GM19239 (cell line): ENCODE measurements at places on chromosomes 1 and 21.

GRCh38 chr1:109849655-109850054, 61.0 kb upstream of the CSF1 start:
- no peak for DNase-seq

DNA sequence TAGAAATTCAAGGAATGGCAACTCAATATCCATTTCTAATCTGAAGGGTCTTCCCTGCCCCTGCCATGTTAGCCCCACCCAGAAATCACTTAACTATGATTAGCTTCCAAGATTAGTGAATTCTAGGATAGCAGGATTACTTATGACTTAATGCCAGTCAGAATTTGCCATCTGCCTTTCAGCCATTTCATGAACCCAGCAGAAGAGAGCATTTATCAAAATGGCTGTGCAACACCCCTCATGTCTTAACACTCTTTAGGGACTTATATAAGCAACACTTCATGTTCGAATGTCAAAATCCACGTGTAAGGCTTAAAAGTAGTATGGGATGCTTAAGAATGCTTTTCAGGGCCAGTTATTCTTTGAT, 288.5 kb downstream of the NFIA start:
- DNase-seq: no peak

GRCh38 chr1:55038974-55039341, 390 bp upstream of the PCSK9 start:
- no peak for DNase-seq

- no peak for DNase-seq
Measured at GRCh38 chr1:25148673-25149300, 83.5 kb downstream of the SYF2 start.

GRCh38 chr1:118253053-118253915, 68.3 kb upstream of the SPAG17 start:
- DNase-seq: no peak

DNA sequence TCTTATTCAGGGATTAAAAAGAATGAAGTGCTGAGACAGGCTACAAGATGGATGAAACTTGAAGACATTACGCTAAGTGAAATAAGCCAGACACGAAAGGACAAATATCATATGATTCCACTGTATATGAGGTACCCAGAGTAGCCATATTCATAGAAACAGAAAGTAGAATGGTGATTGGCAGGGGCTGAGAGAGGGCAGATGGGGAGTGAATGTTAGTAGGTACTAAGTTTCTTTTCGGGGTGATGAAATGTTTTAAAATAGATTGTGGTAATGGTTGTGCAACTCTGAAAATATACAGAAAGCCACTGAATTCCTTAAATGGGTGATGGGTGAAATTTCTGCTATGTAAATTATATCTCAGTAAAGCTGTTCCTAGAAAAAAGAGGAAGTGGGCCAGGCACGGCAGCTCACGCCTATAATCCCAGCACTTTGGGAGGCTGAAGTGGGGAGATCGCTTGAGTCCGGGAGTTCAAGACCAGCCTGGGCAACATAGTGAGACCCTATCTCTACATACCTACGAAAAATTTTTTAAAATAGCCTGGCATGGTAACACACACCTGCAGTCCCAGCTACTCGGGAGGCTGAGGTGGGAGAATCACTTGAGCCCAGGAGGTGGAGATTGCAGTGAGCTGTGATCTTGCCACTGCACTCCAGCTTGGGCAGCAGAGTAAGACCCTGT, 15.9 kb downstream of the SLC27A3 start:
- DNase-seq: peak; percentile 73

DNA sequence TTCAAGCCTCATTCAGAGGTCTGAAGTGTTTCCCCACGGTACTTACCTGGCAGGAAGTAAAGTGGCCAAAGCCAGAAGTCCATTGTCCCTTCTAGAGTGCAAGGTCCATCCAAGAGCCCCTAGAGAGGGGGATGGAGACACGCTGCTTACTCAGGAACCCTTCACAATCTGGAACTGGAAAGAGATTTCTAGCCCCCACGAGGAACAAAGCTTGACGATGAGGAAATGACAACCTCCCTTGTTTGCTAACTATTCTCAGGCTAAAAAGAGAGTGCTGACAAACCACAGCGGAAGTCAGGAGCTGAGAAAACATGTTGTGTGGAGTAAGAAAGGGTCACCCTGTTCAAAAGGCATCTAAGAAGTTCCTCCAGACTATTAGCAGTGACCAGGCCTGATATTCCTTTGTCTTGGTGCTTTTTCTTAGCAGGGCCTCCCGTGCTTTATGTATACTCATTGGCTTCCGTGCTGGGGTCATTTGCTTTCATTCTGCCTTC, at the start of gene FCMR:
Gene FCMR, minus strand, starts transcription at position 170 of the 494 bp plus-strand sequence. Its CDS starts 87 bp downstream, at position 83.
- peak; percentile 30 for DNase-seq

- no peak for DNase-seq
Measured at GRCh38 chr1:3277623-3278022, 176.8 kb upstream of the ARHGEF16 start.

- peak; percentile 36 for DNase-seq
Measured at GRCh38 chr1:168234846-168235547, 9.2 kb downstream of the SFT2D2 start.

DNA sequence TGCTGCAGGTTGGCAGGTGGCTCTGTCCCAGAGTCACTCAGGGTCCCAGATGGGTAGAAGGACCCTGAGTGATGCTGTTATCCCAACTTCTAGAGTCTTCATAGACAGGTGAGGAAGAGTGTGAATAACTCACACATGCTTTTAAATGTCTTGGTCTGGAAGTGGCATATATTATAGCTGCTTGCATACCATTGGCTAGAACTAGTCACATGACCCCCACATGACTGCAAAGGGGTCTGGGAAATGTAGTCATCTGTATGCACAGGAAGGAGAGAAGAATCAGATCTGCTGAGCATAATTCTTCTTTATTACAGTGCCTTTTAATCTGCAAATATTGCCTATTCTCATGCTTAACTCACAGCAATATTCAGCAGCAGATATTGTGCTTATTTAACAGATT, 28.2 kb upstream of the KLHDC7A start:
- peak; percentile 22 for DNase-seq

DNA sequence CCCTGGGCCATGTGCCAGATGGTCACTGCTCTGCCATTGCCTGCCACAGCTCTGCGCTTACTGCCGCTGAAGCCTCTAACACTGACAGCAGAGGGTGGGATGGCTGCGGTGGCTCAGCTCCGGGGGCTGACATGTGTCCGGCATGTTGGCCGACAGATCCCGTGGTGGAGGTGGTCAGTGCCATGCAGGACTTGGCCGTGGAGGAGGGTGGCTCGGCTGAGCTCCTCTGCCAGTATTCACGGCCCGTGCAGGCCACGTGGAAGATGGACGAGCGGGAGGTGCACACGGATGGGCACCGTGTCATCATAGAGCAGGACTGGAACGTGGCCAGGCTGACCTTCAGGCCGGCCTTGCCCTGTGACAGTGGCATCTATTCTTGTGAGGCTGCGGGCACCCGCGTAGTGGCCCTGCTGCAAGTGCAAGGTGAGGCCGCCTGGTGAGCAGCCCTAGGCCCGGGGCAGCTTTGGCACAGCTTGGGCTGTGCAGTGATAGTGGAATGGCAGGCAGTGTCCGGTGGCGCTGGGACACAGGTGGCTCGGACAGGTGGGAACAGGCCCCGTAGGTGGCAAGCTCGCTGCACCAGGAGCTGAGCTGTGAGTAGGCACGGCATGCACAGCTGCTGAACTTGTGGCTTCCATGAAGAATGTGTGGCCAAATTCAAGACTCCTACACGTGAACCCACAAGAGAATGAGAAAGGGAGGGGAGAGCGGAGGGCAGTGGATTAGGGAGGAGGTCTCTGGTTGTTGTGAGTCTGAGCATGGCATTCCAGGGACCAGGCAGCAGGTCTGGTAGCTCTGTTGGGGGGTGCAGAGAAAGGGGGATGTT, 91.8 kb downstream of the TRIM11 start:
- no peak for DNase-seq

- DNase-seq: no peak
Measured at GRCh38 chr1:221264848-221265247, 385.6 kb downstream of the HLX start.
